NCI-H748 treated with DMSO at 0.1 percent for 48 hours (cell line): ENCODE measurements at places on chromosomes 6 and 20.

DNA sequence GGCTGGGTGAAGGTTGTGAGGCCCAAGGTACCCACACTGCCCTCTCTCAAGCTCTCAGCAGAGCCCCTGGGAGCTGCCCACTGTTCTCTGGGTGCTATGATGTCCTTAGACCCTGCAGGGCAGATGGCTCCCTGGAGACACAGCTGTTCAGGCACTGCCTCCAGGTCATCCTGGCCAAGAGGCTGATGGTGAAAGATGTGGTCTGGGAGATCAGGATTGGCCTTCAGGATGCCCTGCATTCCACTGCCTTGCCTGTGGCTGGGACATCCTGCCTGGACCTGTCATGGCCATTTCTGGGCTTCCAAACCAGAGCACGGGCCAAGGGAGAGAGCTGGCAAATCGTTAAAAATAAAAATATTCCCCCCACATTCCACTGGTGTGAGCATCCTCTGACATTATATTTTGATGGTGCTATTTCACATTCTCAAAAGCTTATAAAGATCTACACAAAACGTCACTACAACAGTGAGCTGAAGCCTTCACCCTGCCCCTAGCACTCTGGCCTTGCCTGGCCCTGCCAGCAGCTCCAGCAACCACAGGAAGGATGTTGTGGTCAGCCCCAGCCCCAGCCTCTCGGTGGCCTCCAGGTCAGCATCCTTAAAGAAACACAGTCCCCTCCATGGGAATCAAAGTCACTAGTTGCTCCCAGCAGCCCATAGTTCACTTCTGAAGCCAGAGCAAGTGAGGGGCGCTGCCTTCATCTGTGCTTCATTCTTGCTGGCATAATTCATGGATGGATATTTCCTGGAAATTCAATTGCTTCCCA is 13.5 kb upstream of the KCNK16 start:
- no peak for DNase-seq

GRCh38 chr6:72376736-72377135 is 245.1 kb upstream of the KCNQ5 start:
- DNase-seq, result no peak

DNA sequence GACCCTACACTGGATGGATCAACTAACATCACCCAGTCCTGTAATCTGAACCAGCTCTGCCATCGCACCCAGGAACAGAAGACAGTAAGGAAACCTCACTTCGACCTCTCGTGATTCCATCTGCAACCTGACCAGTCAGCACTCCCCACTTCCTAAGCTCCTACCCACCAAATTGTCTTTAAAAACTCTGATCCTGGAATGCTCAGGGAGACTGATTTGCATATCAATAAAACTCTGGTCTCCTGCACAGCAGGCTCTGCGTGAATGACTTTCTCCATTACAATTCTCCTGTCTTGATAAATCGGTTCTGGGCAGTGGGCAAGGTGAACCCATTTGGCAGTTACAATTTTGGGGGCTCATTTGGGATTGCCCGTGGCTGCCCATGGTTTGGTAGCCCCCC is 18.3 kb upstream of the AGPAT4 start:
- DNase-seq, result no peak

- DNase-seq, result no peak
These were observed 423 bp downstream of the KLHDC3 start for GRCh38 chr6:43014434-43014909.

- no peak for DNase-seq
These were observed 38.6 kb downstream of the SYNJ2 start for GRCh38 chr6:158020272-158020711.

GRCh38 chr6:137283940-137284810 is 65.0 kb upstream of the IFNGR1 start:
- no peak for DNase-seq

DNA sequence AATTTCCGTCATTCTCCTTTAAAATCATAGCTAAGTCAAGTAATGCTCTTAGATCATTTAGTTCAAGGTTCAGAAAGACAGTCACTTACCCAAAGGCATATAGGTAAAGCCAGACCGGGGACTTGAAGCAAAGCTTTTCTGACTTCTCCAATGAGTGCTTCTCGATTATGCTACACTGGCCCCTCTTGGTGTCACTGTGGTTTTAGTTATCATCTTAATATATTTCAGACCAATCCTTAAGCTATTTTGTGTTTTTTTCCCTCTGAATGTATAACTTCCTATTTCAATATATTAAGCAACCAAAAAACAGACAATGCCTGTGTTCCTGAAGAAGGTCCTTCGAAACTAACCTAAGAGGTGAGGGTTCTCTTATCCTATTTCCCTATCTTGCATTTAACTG is 3.9 kb downstream of the PRDM1 start:
- DNase-seq, result no peak

GRCh38 chr6:5729080-5729434 is 277.7 kb downstream of the NRN1 start:
- DNase-seq, result no peak

DNA sequence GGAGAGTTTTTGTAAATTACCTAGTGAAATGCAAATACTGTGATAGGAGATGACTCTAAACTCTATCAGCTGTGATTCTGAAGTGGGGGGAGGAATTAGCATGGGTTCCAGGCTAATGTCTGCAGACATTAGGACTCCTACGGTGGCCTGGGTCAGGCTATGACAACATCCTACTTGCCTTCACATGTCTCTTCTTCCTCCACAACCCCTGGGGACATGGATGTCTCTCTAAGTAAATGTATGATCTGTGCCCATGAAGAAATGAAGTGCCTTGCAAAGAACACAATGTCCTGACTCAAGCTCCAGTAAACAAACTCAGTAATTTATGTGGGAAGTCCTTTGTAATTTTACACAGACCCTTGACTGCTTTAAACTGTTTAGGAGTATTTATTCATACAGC is 165.8 kb upstream of the EEF1E1 start:
- no peak for DNase-seq

- DNase-seq, result no peak
These were observed 8.5 kb downstream of the GRIK2 start for GRCh38 chr6:101401792-101402621.

DNA sequence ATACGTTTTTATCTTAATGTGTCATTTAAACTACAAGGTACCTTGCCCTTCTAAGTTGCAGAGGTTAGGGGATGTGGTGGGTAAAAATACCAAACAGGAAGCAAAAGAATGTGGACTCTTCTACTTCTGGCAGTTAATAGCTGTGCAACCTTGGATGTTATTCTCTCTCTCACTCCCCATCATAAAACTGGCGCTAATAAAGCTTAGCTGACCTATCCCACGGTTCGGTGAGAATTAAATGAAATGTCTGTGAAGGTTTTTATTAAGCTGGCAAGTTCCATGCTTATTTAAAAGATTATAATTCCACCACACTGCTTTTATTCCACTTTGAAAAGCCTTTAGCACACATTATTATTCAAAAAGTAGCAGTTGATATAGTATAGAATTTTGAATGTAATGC is 127.8 kb upstream of the SLC22A23 start:
- no peak for DNase-seq
